ENCODE measurements at places on chromosomes 16 and 17.

DNA sequence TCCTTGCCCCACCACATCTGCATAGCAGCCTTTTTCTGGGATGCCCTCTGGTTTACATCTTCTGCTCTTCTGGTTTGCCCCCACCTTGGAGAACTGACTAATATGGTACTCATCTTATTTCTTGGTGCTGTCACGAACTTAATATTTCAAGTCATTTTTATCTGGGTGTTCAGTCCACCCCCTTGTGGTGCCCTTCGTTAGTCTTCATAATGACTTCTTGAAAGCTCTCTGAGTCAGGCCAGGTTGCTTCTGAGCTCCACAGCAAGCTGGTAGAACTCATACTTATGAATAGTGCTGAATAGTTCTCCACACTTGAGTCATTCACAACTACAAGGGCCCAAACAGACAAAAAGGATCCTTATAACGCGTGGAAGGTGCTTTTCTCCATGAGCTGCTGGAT, 35.8 kb upstream of the TEKT3 start:
- DNase-seq = no peak

DNA sequence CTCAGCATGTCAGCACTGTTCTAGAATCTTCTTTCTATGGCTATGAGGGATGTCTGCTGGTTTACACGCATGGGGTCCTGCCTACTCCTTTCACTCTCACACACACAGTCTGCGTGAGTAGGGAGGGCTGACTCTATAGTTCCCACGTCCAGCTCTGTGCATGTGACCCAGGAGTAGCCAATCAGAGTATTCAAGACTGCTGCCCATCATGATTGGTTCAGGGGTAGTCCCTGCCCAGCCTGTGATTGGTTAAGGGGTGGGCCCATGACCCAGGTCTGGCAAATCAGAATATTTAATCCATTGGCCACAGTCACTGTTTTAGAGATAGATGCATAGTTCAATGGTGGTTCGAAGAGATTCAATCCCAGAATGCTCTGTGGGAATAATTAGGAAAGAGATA, 151.3 kb upstream of the IRX3 start:
- DNase-seq = no peak

DNA sequence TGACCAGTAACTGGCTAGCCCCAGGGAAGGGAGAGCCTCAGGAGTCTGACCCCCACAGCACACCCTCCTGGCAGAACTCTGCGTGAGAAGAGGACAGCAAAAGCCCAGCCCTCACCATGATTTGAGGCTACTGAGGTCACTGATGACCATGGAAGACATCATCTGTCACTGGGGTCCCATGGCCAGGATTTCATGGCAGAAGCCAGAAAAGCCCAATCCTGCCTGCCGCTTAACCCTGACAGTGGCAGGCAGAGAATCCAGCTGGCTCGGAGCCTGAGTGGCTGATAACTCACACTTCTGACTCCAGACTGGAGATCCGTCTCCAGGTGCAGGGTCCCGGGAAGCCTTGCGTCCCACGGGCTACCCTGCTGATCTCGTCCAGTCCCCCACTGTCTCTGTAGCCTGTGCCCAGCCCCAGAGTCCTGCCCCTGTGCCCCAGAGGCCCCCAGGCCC, 17.5 kb downstream of the GRIN2C start:
- DNase-seq = no peak

DNA sequence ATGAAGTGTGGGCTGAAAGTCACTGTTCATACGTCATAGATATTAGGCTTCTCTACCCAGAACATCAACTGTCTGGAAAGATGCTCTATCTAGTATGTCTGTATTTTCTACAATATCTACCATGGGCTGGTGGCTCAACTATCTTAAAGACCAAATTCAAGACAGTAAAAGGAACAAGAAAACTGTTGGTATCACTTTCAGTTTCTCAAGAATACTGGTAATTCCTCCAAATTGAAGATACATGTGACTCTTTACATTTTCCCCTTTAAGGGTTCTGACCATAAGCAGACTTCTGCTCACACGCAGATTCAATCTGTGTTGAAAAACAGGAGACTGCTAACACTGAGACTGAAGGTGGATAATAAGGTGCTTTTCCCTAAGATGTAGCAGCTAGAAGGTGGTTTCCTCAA, 24.2 kb downstream of the XPO6 start:
- DNase-seq = no peak

DNA sequence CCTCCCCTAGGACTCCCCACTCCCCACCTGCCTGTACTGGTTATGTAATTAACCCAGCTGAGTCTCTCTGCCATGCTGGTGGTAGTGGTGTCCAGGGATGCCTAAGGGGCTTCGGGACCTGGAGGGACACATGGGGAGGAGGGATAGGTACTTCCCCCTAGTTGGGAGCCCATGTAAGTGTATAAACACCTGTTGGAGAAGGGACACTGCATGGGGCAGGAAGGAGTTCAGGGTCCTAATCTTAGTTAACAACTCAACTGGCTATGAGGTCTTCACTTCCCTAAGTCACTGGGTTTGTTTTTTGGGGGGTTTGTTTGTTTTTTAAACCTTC, 1.3 kb downstream of the RASL10B start:
- DNase-seq = no peak

DNA sequence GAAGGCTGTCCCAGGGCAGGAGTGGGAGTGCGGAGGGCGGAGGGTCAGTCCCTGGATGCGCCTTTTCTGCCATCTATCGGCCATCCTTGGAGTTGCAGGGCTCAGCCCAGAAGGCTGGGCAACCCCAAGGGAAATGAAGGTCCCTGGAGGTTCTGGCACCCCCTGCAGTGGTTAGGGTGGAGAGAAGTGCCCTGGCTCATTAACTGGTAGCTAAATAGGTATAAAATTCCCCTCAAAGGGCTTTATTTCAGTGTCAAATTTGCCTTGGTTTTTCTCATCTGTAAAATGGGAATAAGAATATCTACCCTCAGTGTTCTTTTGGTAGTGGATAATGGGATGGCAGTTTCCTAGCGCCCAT, 22.4 kb downstream of the C17orf75 start:
- DNase-seq = peak; percentile 86

DNA sequence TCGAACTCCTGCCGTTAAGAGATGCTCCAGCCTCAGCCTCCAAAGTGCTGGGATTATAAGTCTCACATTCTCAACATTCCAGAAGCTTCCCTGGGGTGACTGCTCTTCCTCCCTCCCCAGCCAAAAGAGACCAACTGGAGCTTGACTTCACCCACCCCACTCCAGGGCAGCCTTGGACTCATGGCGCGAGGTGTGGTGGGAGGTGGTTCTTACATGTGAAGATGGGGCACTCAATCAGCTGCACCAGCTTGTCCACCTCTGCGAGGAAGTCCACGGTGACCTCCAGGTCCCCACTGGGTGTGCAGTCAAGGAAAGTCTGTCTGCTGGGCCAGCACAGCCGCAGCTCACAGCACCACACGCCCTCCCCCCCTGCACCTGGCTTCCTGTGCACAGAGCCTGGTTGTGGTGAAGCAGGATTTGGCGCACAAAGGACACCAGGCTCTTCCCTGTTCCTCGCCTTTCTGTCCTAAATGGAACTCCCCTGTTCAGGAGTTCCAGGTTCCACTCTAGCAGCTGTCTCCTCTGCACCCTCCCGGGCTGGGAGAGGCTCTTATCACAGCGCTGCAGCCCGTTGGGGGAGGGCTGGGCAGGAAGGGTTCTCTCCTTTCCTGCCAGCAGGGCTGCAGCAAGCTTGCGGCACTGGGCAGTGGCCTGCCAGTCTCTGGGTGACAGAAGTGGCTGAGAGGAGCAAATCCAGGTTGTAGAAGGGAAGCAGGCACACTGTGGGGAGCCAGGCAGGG, 9.6 kb upstream of the MTSS2 start:
- DNase-seq = peak; percentile 83

GRCh38 chr16:4028144-4028543, 88.1 kb downstream of the ADCY9 start:
- DNase-seq = no peak

- no peak for DNase-seq
These were observed 259.6 kb upstream of the KCNJ16 start for GRCh38 chr17:69815406-69815805.

- no peak for DNase-seq
These were observed 8.9 kb upstream of the ZNF200 start for GRCh38 chr16:3243882-3244281.

GRCh38 chr16:25395528-25395927, 137.9 kb upstream of the ZKSCAN2 start:
- no peak for DNase-seq

DNA sequence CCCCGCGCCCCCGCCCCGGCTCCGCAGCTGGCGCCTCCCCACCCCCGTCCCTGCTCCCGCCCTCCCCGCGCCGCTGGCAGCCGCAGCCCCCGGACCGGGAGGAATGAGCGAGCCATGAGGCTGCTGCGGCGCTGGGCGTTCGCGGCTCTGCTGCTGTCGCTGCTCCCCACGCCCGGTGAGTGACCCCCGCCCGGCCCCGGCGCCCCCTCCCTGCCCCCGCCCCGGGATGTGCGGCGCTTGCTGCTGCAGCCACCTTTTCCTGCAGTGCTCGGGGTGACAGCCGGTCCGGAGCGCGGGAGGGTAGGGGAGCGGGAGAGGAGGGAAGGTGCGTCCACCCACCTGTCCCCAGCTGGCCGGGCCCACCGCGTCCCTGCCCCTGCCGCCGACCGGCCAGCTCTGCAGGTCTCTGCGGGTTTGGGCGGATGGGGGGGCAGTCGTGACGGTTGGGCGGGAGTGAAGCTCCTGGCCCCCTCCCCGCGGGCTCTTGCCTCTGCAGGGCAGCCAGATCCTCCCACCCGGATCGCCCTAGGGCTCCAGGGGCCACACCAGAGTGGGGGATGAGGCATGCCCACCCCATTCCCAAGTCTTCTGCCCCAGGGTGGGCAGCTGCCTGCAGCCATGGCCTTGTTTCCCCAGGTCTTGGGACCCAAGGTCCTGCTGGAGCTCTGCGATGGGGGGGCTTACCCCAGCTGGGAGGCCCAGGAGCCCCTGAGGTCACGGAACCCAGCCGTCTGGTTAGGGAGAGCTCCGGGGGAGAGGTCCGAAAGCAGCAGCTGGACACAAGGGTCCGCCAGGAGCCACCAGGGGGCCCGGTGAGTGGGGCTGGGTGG, 513 bp downstream of the ADAM11 start:
- peak; percentile 63 for DNase-seq

- DNase-seq = no peak
These were observed 36.2 kb downstream of the FBXL20 start for GRCh38 chr17:39365242-39365641.

GRCh38 chr17:52789829-52790228, 631.3 kb upstream of the CA10 start:
- DNase-seq = no peak

GRCh38 chr17:42274253-42274542, 2.0 kb downstream of the STAT5B start:
- no peak for DNase-seq

DNA sequence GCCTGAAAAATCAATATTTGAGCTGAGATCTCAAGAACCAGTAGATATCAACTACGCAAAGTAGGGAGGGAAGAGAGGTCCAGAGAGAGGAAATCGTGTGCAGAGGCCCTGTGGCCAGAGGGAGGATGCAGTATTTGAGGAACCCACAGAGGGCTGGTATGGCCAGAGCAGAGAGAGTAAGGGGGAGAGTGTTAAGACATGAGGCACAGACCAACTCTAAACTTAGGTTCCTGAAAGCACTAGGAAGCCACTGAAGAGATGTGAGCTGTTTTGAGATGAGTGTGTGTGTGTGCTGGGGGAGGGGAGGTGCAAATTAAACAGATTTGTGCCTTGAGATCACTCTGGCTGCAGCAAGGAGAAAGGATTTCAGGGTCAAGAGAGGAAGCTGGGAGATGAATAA, 10.9 kb downstream of the SLC13A2 start:
- no peak for DNase-seq

DNA sequence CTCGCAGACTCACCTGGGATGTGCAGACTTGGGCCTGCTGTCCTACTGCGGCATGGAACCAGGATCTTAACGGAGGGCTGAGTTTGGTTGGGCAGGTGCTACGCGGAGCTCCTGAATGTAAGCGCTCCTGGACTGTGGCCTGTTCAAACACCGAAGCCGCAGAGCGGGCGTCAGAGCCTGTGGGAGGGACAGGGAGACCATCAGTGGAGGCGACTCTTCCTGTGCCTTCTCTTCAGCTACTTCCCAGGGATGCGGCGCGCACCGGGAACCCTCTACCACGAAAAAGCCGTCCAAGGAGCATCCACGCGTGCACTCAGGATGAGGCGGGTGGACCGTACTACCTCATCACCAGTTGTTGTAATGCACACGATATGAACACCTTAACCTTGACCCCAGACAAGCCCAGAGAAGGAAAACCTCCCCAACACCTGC, 2.0 kb downstream of the USP36 start:
- no peak for DNase-seq

DNA sequence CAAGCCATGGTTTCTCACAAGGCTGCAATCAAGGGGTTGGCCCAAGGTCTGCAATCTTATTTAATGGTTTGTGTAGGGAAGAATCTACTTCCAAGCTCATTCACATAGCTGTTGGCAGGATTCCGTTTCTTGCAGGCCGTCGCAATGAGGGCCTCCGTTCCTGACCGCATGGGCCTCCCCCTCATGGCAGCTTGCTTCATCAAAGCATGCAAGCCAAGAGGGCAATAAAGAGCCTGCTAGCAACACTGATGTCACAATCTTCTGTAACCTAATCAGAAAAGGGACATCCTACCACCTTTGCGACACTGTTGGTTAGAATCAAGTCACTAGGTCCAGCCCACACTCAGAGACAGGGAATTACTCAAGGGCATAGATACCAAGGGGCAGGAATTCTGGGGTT, 95.5 kb downstream of the CCT6B start:
- no peak for DNase-seq

DNA sequence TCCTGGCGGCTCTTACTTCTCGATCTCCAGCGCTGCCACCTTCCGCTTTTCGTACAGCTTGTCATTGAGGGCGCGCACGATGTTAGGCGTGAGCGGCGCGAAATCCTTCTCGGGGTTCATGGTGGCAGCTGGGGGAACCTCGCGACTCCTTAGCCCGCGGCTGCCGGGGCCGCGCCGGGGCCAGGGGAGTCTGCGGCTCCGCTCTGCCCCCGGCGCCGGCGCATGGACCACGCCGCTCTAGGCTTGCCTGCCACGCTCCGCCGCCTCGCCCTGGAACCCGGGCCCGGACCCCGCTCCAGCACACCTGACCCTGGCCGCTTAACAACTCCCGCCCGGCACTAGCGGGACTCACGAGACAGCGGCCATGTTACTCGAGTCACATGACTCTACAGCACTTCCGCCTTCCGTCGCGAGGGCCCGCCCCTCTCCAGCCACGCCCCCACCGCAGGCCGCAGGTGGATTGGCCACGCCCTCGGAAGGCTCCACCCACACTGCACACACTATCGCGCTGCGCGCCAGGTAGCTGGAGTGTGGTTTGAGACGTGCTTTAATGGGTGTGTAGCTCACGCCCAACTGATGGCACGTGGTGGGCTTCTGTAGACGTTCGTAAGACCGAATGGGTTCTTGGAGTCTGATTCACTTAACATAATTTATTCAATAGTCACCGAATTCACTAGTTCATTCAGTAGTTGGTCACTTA, at the start of gene VAC14:
TSS of gene VAC14 (minus strand) at position 378 of the 700 bp plus-strand sequence. CDS start at position 120, 258 bp downstream.
- peak; percentile 97 for DNase-seq

DNA sequence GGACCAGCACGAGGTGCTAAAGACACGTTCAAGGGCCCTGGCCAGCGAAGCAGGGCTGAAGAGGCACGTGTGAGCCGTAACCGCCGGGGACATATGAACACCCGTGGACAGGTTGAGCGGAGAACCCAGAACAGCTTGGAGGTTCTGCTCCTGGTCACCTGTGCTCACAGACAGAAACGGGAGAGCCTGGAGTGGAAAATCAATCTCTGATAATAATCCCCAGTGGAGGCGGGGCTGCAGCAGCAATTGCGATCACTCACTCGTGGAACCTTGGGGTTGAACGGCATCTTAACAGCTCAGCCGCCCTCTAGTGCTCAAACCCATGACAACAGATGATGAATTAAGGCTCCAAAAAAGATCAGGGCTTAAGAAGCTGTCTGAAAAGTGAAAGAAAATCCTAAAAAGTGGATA, 25.6 kb downstream of the WIPI1 start:
- DNase-seq = no peak
